ENCODE measurements at places on chromosomes 2 and 18.
A peak's percentile ranks its signal among the peaks of the same experiment; 100 is the strongest.

GRCh38 chr2:19203866-19204265, 154.6 kb downstream of the OSR1 start:
- DNase-seq = peak; percentile 20

GRCh38 chr2:23399674-23400261, 14.8 kb downstream of the KLHL29 start:
- DNase-seq = no peak

- peak; percentile 55 for DNase-seq
Observed at GRCh38 chr2:197215748-197216360, 94.7 kb downstream of the ANKRD44 start.

DNA sequence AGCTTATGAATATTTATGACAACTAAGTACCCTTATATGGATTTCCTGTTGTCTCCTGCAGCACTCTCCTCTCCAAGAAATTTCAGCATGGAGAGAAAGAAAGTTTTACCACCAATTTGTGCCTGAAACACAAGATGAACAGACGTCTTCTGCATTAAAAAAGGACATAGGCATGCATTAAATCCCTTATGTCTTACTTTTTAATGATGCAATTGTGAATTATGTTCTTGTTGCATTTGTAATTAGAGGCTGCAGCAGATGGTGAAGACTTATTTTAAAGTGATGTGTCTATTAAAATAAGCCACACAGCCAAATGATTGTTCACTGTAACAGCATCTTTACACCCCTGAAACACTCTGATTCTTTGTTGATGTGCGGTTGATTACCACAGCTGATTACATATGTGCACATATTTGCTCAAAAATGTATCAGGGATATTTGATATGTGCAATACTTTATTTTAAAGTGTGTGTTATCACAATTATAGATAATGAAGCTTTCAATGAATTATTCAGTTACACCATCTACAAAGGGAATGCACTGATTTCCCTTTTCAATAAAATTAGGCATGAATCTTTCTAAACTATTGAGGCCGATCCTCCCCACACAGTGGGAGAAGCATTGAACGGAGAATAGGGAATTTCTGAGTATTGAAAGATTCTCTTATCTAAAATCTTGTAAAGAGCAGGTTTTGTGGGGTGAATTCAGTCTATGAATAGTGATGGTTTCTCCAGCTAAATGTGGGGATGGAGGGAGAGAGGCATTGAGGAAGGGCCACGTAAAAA, 585.1 kb downstream of the SLC4A3 start:
- no peak for DNase-seq

- DNase-seq = no peak
Observed at GRCh38 chr2:71876542-71877451, 270.9 kb downstream of the CYP26B1 start.

- DNase-seq = peak; percentile 49
Observed at GRCh38 chr2:109155553-109156451, 26.8 kb downstream of the SH3RF3 start.

DNA sequence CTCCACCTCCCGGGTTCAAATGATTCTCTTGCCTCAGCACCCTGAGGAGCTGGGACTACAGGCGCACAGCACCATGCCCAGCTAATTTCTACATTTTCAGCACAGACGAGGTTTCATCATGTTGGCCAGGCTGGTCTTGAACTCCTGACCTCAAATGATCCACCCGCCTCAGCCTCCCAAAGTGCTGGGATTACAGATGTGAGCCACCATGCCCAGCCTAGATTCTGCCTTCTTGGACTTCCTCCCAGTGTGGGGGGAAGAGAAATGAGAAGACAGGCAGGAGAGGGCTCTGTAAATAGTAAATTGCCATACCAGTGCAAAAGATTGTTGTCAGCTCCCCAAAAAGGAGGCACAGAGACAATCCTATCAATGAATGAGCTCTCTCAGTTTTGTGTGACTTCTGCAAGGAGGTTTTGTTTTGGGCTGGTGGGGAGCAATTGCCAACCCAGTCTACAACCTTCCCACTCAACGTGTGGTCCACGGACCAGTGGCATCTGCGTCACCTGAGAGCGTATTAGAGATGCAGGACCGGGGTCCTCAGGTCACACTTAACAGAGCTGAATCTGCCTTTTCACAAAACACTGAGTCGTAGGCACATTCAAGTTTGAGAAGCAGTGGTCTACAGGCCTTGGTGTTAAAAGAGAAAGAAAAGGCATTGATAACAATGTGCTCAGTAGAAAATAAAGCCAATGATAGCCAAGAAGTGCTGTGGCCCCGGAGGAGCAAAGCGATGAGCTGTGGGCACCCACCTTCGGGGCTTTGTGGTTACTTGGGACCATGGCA, 78.1 kb downstream of the MYCN start:
- DNase-seq = no peak

DNA sequence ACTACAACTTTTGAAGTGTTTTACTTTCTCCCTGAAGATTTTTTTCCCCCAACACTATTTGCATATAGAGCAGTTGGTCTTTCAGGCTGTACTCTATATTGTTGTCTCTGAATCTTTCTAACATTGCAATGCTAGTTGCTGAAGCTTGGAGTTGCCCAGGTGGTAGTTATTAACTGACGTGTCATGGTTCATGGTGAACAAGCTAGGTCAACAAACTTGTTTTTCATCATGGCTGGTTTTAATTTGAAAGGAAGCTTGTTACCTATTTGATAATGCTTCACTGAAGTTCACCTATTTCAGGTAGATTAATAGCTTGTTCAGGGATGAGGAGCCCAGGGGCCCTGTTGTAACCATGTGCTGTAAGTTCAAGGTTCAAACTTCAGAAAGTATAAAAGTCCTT, 158.8 kb upstream of the ZEB2 start:
- DNase-seq = no peak

DNA sequence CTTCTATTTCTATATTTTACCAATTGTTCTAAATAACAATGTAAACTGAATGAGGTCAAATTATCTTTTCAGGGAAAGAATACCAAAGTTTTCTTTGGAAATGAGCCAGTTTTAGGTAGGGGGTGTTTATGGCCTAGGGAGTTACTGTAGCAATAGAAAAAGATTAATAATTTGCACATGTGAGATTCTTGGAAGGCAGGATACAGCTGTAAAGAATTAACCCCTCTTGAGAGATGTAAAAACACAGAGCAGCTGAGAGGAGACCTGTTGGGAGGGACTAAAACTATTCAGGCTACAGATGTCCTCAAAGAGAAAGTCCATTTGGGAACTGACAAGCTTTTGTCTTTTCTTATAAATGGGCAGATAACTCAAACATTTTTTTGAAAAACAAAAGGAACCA, 182.2 kb downstream of the FIGN start:
- peak; percentile 58 for DNase-seq

DNA sequence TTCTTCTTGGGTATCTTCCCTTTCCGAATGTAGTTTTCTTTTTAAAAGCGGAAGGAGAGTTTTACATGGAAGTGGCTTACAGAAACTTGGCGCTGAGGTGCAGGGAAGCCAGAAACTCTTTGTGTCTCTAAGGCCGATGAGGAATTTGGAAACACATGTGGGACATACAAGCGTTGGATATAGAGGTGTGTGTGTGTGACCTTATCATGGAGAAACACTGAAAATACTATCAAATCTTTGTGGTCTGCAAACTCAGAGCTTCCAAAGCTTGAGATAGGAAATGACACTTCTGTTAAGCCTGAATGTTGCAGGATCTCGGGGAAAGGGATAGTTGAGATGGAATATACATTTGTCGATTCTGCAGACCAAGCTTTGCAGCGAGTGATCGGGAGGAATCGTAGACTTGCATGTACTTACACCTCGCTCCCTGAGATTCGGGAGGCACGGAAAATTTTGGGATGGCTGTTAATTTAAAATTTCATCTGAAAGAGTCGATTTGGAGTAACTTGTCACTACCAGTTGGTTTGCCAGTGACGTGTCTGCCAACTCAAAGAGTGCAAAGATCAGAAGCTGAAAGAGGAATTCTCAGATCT, 1.0 kb downstream of the NAB1 start:
- no peak for DNase-seq

DNA sequence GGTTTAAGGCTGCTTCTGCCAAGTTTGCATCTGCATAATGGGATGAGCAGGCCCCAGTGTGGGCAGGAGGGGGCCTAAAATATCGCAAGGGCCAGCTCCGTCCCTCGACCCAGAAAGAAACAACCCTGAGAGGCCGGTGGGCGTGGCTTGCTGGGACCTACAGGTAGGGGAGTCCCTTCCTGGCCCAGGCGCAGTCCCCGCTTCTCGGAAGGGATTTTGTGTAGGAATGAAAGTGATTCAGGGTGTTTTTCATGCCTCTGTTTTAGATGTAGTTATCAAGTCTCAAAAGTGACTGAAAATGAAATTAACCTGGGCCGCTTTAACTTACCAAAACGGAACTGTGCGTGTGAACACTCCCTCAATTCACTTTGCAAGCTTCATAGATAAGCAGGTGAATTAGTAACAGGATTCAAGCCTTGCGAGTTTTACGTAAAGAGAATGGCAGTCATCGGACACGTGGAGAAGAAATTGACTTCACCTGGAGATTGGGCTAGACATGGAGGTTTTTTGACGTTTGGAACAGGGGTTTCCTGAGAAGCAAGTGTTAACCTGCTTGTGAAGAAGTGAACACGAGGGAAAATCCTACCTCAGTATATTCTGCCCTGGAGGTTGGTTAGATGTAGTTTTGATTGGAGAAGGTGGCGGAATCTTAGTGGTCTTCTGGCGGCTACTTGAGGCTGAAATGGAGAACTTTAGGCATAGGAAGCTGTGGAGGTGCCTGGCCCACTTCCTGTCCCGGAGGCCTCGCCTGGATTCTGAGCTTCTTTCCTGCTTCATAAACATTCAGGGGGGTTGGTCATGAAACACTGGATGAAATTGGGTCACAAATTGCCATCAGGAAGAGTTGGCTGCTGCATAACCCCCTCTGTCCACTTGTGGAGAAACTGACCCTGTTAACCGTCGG, 1.7 kb downstream of the NCK2 start:
- DNase-seq = no peak

- peak; percentile 93 for DNase-seq
Observed at GRCh38 chr2:27071277-27071989, at the start of gene OST4. OST4 (minus strand) TSS chr2:27071654.

DNA sequence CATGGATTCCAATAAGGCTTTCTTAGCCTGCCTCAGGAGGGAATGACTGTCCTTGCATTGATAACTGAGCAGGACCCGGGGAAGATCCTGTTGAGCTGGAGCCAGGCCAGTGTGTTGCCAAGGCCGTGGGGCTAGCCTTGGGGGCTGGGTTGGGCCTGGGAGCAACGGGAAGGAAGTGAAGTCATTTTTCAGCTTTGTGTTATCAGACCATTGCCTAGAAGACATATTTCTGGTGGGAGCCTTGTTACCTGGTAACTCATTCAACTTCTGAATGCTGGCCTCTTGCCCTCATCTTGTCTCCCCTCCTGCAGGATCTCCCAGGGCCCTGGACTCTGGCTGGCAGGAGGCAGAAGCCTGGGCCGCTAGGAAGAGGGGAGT, 92.7 kb upstream of the MGAT5 start:
- DNase-seq = peak; percentile 30

- no peak for DNase-seq
Observed at GRCh38 chr2:2779727-2780126, 448.7 kb upstream of the MYT1L start.

GRCh38 chr2:173323371-173323770, 31.3 kb upstream of the CDCA7 start:
- peak; percentile 4 for DNase-seq

DNA sequence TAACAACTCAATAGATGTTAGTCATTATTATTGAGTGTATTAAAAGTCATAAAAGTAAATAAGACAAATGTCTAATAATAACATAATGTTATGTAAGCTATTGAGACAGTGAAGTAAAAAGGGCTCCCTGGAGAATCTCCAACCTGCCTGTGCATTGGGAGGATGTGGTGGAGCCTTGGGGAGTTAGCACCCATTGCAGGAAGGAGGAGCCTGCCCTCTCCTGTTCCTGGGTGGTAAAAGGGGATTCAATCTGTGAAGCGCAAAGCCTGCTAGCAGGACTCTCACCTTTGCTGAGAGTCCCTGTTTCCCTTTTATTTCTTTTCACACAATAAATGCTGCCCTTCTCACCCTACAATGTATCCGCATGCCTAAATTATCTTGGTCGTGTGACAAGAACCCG, 206.1 kb downstream of the RAB3GAP1 start:
- no peak for DNase-seq

- DNase-seq = no peak
Observed at GRCh38 chr18:9992300-9992972, 78.6 kb downstream of the VAPA start.

DNA sequence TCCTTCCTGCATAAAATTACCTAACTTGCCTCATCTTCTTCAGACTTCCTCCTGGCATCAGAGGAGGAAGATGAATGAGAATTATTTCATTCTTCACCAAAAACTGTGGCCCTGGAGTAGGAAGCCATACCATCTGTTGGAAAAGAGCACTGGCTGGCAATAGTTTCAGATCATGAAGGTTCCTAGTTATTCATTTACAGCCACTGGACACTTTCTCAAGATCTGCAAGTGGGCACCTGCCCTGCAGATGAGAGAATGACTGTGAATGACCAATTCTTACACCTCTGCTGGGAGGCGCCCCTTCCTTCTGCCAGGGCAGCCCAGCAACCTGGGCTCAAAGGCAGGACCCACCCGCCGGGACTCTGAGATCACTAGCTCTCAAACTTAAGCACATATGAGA, 13.0 kb downstream of the DIPK1C start:
- no peak for DNase-seq

GRCh38 chr2:46485002-46485401, 5.6 kb downstream of the TMEM247 start:
- no peak for DNase-seq

GRCh38 chr2:148615381-148615841, 29.1 kb upstream of the EPC2 start:
- DNase-seq = peak; percentile 23

DNA sequence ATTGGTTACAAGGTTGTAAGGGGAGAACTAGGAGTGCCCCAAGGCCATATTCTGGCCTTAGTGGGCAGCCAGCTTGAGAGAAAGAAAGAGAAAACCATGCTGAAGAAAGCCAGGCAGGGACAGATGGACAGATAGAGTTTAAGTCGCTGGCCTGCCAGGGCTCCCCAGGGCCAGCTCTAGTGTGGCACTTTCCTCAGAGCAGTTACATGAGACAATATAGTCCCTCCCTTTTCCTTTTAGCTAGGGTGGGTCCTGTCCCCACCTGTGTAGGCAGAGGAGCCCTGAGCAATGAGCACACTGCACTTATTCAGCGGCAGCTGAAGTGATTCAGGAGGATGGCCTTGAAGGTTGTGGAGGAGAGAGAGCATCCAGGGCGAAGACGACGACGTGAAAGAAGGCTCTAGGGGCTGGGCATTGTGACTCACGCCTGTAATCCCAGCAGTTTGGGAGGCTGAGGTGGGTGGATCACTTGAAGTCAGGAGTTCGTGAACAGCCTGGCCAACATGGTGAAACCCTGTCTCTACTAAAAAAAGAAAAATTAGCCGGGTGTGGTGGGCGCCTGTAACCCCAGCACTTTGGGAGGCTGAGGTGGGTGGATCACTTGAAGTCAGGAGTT, 152.0 kb upstream of the SLC1A4 start:
- no peak for DNase-seq

GRCh38 chr18:34153711-34154110, 71.0 kb downstream of the NOL4 start:
- DNase-seq = peak; percentile 23

- peak; percentile 76 for DNase-seq
Observed at GRCh38 chr2:100610381-100610831, 47.6 kb downstream of the PDCL3 start.

GRCh38 chr18:32930695-32931301, 158.0 kb upstream of the KLHL14 start:
- peak; percentile 80 for DNase-seq
